SK-N-SH (cell line): ENCODE measurements at places on chromosomes 12 and 14.
A peak's percentile ranks its signal among the peaks of the same experiment; 100 is the strongest.

DNA sequence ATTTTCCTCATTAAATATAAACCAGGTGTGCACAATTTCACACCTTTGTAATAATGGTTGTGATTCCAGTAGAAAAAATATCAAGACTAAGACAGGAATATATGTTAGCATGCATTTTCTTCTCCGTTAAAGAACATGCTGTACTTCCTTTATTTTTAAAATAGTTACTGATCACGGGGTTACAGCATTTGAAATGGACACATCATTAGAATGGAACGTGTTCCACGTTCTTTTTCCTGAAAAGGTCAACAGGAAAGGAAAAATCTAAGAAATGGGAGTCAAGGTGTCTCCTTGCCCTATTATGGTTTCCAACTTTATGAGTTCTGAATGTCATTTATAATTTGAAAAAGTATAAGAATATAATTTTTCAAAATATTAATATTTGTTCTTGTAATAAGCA is 1325.7 kb downstream of the SLC16A7 start:
- DNase-seq = no peak

GRCh38 chr12:54394281-54394719 is 9.8 kb upstream of the ZNF385A start:
- DNase-seq = peak; percentile 57

DNA sequence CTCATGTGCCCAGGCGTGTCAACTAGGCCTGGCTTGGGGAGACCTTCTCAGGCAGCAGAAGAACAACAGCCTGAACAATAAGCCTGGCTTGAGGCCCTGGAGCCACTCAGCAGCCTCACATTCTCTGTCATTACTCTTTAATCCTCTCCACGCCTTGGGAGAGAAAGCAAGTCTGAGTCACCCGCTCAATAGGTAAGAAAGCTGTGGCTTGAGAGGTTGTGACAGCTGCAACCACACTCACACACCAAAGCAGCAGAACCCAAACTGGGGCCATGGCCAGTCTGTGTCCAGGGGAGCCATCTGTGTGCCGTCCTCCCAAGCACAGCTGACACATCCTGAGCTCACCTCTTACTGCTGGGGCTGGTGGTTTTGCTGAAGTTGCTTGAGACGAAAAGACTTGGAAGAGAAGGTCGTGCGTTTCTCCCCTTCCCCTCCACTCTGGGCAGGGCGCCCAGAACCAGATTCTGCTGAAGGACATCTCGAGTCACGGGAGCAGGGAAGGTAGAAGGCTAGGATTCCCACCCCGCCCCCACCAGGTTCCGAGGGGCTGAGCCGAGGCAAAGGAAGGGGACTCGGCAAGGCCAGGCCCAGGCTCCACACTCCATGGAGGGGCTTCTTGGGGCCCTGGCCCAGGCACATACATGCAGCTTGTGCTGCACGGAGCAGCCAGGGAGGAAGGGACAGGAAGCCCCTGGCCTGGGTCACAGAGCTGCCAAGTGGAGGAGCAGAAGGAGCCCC is 5.5 kb downstream of the TMEM63C start:
- no peak for DNase-seq

GRCh38 chr12:13171921-13172859 is 24.3 kb upstream of the EMP1 start:
- no peak for DNase-seq

DNA sequence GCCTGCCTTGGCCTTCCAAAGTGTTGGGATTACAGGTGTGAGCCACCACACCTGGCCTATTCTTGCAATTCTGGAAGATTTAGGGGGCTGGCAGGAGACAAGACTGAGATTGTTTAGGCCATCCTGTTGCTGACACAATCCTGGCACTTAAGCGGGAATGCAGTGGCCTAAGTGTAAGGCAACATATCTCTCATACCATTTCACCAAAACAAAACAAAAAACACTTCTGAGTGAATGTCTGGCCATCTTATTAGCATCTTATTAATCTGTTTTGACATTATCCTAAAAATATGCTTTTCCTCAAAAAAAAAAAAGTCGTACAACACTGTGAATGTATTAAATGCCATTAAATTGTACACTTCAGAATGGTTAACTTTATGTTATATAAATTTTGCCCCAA is 67.6 kb downstream of the DENND5B start:
- no peak for DNase-seq

DNA sequence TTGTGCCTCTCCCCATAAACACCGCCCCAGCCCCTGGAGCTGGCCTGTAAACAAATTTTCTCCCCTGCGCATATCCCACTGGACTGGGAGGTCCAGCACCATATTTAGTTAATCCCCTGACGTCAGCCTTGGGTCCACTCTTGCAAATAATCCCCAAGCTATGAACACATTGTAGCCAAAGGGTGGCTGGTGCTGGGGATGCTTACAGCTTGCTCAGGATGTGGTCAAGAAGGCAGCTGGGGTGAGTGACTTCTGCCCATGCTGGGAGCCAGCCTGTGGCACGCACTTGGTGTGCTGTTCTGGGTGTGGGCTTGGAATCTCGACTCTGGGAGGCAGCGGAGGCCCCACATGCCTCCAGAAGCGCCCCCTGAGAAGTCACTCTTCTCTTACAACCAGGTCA is 32.1 kb downstream of the CMKLR1 start:
- no peak for DNase-seq

- no peak for DNase-seq
Measured at GRCh38 chr12:92821142-92821541, 108.0 kb downstream of the EEA1 start.

- no peak for DNase-seq
Measured at GRCh38 chr14:64734990-64735389, 30.8 kb downstream of the PLEKHG3 start.

DNA sequence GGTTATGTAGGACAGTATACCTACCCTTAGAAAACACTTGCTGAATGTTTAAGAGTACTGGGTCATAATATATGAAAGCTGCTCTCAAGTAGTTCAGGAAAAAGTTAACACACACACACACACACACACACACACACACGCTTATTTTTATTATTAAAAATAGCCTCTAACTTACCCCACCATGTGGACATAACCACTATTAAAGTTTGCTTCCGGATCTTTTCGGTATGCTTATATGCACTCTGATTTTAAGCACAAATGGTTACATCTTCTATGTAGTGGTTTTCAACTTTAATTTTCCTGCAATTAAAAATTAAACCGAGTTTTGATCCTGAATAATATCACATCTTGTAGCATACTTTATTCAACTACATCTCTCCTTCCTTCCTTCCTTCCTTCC is 84.9 kb upstream of the TRAF3 start:
- DNase-seq = no peak

- DNase-seq = peak; percentile 64
Measured at GRCh38 chr14:104421892-104422828, 157.4 kb upstream of the C14orf180 start.

DNA sequence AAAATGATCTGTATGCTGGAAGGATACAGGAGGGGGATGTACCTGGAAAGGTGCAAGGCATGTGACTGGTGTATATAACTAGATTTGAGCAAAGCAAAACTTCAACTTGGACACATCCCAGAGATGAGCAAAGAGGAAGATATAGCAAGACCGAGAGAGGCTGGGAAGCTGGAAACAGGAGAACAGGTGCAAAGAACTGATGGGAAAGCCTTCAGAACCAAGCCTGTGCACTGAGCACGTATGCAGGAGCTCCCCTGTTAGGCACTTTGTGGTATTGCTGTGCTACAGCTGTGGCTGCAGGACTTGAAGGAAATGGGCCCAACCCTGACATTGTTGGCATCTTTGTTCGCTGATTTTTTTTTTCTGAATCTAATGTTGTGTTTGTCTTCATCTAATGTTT is 120.7 kb upstream of the PWP1 start:
- DNase-seq = no peak

DNA sequence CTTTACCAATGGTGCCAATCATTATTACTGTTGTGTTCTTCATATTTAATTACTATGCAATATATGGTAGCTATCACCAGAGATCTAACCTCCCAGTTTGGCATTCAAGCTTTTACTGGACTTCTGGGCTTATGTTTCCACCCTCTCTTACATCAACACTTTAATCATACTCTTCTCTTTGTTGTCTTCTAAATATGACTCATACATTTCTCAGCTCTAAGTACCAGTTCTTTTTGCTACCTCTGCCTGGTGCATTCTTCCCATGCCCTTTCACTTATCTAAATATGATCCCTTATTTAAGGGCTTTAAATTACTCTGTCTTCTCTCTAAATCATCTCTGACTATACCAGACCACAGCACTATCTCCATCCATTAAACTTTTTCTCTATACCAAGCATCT is 246.1 kb upstream of the CCDC196 start:
- DNase-seq = no peak

DNA sequence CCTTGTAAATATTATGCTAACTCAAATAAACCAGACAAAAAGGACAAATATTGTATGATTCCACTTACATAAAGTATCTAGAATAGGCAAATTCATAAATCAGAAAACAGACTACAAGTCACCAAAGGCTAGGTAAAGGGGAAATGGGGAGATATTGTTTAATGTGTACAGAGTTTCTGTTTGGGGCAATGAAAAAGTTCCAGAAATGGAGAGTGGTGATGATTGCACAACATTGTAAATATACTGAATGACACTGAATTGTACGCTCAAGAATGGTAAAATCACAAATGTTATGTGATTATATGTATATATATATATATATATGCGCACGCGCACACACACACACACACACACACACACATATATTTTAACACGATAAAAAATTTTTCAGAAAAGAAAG is 182.5 kb downstream of the SLC2A13 start:
- DNase-seq = no peak

DNA sequence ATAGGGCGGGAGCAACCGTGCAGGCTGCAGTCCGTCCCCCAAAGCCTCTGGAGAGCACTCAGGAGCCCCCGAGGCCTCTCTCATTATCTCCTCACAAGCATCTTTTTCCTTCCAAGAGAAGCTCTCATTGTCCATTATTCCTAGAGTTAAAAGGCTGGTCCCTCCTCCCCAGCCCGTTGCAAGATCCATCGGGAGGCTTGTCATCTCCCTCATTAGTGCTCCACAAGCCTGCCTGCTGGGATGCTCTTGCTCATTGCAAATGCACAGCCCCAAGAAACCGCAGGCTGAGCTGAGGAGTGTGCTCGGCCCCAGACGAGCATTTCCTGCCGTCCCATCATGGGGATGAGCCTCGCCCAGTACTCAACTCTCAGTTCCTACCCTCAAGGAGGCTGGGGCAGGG is 23.3 kb downstream of the NUAK1 start:
- no peak for DNase-seq

DNA sequence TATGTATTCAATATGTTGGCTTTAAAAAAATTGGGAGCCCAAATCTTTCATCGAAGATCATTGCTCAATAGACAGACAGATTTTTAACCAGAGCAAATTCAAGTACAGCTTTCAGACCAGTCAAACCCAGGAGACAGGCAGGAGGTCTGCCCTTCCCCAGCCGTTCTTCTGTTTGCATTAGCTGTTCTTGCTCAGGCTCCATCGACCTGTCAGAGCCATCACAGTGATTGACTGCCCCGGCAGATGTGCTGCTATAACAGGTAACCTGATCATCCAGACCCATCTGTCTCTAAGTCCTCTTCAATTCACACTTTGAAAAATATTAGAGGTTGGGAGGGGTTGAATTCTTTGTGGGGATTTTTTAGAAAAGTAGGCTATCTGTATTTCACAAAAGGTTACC is 453.5 kb downstream of the FOXG1 start:
- no peak for DNase-seq

DNA sequence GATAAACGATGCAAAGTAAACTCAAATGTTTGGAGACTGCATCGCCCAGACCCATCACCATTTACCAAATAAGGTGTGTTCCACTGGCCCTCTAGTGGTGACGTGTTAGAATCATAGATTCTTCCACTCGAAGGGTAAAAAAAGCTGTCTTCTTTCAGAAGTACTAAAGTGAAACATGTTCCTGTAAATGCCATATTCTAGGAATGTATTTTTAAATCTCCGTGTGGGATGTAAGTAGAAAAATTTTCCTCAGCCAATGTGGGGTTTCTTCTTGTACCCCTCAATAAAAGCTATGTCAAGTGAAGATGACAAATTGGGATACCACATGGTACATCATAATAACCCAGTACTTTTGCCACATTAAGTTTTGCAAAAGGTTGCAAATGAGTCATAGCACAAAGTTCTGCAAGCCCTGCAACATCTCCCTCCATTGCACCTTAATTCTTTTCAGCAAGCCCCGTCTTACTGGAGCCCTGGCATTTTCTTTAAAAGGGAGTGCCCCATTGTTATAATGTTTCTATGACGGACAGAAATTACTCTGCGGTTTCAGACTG is 100.8 kb downstream of the CCER1 start:
- DNase-seq = peak; percentile 43

GRCh38 chr12:19652386-19652785 is 213.1 kb downstream of the AEBP2 start:
- no peak for DNase-seq
